HS-5 (cell line): ENCODE measurements at places on chromosomes 6 and 20.

- no peak for DNase-seq
Measured at GRCh38 chr6:39520916-39521315, 198.4 kb upstream of the KCNK16 start.

- no peak for DNase-seq
Measured at GRCh38 chr20:9867196-9867980, 28.5 kb upstream of the PAK5 start.

DNA sequence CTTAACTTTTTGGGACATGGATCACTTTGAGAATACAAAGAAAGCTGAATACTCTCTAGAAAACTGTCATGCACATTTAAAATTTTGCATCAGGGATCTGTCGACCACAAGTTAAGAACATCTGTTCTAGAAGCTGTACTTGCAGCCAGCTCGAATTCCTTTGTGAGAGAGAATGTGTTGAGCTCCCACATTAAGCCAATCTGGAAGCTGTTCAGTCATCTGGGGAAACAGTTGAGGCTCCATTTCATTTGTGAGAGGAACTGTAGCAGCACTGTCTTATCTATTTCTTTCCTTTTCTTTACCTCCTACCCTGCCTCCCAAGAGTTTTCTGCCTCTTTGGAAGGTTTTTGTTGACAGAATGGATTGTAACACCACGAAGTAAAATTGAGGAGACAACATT, 50.8 kb downstream of the KAT14 start:
- DNase-seq = no peak

DNA sequence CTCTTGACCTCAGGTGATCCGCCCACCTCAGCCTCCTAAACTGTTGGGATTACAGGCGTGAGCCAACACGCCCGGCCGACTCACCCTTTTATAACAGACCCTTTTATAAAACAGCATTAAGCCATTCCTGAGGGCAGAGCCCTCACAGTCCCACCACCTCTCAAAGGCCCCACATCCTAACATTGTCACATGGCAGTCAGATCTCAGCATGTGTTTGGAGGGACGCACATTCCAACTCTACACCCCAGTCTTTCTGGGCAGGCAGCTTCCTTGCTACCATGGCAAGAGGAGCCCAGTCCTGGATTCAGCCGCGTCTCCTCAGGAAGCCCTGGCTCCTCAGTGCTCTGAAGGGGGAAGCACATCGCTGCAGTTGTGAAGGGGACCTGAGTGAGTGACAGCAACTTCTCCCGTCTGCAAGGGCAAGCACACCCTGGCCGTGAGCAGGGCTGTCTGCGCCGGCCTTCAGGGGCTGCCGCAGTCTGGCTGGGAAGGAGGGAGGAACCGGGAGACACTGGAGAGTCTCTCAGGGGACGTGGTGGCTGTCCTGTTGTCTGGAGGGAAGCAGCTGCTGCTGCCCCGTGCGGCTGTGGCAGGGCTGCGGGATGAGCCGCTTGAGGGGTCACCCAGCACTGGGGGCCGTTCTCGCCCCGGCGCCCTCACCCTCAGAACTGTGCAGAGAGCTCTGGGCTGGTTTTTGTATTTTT, 15.9 kb downstream of the OSBPL2 start:
- no peak for DNase-seq

- peak; percentile 16 for DNase-seq
Measured at GRCh38 chr6:160534050-160534696, 129.9 kb downstream of the LPA start.

DNA sequence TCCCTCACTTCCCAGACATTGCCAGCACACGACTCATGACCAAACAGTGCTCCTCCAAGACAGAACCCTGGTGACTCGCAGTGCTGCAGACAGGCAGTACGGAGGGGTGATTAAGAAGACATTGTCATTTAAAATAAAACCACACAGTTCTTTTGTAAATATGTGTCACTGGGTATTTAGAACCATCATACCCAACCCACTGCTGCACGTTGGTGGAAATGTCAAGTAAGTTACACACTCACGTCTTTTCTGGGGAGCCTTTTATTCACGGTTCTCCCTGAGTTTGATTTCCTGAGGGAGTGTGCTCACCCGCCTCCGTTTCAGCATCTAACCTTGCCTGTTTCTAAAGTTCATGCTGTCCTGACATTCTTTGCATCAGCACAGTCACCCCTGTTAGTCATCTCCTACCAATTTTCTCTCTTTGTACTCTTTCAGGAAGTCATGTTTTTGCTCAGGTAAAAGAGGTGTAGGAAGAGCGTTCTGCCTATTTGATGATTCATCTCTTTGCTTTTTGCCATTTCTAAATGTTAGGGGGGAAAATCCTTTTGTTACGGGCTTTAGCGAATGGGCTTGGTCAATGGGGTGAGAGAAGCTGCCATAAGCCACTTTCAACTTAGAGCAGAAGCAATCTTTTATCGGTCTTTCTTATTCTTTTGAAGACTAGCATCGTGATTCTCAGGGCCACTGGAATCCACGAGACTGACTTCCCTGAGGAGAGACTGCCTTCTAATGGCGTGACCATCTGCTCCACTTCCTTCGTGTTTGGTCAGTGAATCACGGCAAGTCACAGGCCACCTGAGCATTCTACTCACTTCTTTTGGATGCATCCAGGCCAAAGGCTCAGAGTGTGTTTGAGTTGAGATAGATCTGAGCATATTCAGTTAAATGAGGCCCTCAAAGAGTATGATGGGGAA, 512.8 kb upstream of the JARID2 start:
- no peak for DNase-seq

DNA sequence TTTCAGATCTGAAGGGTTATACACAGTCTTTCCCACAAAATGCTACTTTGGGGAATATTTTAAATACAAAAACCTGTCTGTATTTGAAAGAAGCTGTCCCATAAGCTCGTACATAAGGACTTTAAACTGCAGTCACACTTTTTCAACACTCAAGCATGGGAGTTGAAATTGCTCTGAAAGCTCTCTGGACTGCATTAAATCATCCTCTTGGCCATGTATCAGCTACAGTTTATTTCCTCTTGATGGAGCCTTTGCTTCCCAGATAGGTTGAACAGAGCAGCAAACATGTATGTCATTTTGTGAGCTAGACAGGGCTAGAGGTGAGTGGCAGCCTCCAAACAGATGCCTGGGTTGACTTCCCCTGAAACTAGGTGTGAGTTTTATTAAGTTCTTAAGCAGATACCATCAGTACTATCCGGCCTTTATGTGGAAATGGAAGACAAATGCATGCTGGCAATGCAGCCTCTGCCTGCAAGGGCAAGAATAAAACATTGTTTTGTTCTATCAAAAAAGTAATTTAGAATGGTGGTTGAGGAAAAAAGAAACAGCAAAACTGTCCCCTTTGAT, 105.9 kb upstream of the ENPP5 start:
- no peak for DNase-seq

GRCh38 chr20:19998990-19999705, 18.0 kb upstream of the NAA20 start:
- no peak for DNase-seq

DNA sequence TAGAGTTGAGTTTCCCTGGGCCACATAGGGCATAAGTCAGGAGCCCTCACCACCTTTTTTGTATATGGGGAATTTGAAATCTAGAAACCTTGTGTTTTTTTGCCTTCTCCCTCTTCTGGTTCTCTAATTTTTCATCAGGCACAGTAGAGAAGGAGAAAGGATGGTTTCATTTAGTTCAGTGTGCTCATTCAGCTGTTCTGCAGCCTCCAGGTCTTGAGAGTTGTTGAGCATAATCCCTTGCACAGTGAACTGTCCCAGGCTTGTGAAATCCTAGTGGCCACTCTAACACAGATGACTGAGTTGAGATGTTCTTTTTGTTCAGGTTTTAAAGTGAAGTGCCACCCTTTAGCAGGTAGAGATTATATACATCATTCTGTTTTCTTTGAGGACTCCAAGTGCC, 183.5 kb downstream of the CDKAL1 start:
- no peak for DNase-seq

- DNase-seq = no peak
Measured at GRCh38 chr20:62805155-62805710, 598 bp downstream of the OGFR start.

DNA sequence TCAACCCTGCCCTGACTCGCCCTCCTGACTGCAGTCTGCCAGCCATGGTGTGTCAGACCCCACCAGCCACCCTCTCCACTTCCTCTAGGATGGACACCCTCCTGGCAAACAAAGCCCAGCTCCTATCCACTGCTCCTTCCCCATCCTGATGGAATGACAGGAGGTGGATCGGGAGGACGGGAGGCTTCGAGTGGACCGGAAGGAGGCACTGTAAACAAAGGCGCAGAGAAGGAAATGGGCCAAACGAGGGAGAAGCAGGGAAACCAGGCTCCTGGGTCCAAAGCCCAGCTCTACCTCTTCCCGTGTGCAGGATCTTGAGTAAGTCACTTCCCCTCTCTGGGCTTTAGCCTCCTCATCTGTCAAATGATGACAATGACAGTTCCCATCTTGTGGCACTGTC, 40.2 kb downstream of the BPIFB1 start:
- no peak for DNase-seq

DNA sequence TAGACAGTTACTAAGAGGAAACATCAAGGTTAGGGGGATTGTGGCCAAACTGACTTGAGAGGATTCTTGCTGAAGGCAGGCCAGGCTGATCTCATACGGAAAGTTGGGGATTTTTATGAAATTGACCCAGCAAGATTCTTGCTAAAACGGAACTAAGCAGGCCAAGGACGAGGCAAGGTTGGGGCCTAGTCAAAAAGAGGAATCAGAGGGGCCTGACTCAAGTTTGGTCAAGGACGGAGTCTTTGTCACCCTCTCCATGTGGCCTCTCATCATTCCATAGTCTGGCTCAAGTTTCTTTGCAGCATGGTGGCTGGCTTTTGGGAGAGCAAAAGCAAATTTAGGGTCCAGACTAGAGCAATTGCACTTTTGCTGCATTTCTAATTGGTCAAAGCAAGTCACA, 7.9 kb upstream of the HECA start:
- no peak for DNase-seq

DNA sequence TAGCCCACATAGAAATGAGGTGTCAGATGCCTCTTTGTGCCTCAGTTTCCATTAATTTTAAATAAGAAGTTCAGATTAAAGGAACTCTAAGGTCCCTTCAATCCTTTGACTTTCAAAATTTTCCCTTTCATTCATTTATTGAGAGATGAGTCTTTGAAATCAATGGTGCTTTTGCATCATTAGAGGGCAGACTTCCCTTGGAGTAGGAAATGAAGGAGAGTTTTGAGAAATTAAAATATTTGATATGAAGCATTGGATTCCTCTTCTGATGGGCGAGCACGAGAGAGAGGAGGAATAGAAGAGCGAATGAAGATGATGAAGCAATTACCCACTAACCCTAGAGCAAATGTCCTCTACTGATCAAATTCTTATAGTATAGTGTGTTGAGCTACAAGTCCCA, 105.7 kb downstream of the EDN1 start:
- no peak for DNase-seq

DNA sequence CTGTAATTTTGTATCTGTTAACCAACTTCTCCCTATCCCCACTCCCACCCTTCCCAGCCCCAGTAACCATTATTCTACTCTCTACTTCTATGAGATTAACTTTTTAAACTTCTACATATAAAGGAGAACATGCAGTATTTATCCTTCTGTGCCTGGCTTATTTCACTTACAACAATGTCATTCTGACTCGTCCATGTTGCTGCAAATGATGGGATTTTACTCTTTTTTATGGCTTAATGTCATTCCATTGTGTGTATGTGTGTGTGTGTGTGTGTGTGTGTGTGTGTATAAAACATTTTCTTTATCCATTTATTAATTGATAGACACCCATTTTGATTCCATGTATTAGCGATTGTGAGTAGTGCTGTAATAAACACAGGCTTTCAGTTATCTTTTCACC, 76.1 kb downstream of the COL19A1 start:
- DNase-seq = no peak

DNA sequence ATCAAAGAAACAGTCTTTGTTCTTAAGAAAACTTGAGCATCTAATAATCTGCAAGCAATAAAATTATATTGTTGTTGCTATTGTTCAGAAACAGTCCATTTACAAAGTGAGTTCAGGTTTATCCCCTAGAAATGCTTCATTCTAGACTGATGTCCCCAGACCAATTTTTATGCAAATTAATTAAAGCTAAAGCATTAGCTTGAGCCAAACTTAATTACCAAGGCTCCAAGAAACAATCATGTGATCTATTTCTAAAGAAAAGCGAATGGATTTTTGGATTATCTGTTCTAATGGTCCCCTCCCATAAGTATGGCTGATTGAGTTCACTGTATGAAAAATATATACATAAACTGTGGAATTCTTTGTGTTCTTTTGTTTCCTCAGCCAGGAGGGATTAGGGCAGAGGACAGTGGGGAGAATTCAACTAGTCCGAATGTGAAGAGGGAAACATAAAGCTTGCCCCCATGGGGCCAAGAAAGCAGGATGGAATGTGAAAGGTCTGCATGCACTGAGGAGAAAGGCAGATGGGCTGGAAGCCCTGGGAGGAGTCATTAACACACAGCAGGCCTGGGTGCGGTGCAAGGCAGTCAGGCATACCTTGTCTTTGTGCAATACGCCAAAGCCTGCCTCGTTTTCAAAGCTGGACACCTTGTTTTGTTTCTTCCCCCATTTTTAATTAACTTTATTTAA, 597.1 kb downstream of the KIF16B start:
- DNase-seq = no peak

GRCh38 chr6:121963826-121964225, 435.6 kb upstream of the HSF2 start:
- DNase-seq = no peak

- no peak for DNase-seq
Measured at GRCh38 chr20:3908667-3909066, 19.5 kb downstream of the PANK2 start.

DNA sequence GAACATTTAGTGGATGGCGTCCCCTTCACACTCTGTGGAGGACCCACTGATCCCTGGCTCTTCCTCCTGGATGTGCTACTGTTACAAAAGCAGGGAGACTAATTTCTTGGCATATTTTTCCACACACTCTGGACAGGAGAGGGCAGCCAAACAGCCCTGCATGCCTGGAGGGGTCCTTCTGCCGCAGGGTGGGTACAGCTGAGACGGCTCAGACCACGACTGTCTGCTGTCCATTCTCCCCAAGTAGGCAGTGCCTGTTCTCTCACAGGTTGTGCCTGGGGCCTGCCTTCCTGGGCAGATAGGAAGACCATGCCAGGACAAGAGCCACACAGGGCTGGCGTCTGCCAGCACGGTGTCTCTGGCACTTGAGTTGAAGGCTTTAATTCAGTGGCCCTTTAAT, 260.1 kb downstream of the FOXC1 start:
- no peak for DNase-seq

GRCh38 chr6:127457456-127458064, 1.6 kb downstream of the KIAA0408 start:
- DNase-seq = no peak

GRCh38 chr6:44253307-44254101, 3.8 kb downstream of the SLC35B2 start:
- DNase-seq = no peak
